ENCODE measurements at places on chromosomes 16 and 17.

GRCh38 chr17:20063665-20064648 is 54.8 kb downstream of the SPECC1 start:
- DNase-seq, result no peak

DNA sequence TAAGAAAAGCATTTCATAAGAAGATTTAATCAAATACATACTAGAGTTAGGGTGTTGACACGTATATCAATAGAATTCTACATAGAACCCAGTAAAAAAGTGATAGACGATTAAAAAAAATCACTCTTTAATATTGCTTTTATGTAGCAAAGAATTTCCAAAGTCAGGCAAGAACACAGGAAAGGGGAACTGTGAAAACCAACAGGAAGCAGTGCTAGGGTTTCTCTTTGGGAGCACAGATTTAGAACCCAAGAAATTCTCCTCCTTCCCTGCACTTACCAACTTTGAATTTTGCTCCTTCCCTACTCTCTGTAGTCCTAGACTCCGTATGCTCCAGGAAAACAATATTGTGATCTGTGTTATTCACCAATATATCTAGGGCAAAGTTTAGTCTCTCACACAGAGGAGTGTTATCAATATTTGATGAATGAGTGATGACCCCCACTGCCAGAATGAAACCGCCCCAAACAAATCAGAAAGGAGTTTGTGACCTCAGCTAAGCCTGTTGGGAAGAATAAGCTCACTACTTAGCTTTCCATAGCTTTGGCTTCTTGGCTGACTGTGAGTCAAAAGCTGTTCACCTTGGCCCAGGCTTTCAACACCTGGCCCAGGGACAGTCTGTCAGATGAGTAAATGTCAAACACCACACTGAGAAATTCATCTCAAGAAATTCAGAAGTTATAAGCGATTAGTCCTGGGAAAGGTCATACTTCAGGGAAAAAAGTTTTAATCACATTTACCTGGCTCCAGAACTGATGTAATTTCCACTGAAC is 8.6 kb downstream of the RFWD3 start:
- DNase-seq, result no peak

DNA sequence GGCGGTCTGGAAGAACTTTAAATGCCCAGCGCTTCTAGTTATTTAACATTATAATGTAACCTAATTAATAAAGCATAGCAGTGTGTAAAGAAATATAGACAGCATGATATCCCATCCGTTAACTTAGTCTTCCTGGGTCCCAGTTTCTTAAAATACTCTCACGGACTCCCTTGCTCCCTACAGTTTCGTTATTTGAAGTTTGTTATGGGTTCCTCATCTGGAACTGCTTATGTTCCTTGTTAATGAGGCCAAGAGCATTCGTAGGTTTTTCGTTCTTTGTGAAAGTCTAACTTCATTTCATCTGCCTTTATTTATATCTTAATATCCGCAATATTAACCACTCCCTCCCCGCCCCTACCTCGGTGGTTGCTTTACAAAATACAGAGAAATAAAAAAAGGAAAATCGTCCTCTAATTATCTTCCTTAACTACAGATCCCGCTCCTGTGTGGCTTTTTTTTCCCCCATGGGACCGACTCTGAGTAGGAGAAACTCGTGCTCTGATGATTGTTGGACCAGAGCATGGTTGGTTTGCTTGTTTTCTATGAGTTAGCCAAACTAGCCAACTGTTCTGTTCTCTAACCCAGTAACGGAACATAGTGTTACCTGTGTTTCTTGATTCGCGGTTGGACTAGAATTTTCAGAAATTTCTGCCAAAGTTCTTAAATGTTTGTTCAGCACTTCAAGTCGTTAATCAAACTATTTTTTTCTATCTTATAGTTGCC is 863 bp downstream of the ADPRM start:
- DNase-seq, result no peak

DNA sequence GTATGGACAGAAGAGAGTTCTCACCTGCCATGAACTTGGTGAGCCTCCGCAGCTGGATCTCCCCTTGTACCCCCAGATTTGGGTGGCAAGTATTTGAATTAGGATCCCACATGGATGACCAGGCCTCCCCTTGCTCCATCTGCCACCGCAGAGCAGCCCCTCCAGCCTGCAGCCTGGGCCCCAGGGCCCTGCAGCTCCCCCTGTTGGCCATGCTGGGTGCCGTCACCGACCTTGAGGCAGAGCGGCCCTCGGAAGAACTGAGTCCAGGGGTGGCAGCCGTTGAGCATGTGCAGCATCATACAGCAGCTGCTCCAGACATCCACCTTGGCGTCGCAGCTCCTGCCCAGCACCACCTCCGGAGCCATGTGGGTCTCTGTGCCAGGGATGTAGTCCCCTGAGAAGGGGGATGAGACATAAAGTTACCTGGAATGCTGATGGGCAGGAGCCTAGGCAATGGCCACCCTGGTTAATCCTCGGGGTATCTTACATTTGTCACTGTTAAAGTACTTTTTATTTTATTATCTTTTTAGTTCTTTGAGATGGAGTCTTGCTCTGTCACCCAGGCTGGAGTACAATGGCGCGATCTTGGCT is 9.0 kb upstream of the SPATA32 start:
- DNase-seq, result peak; percentile 71

DNA sequence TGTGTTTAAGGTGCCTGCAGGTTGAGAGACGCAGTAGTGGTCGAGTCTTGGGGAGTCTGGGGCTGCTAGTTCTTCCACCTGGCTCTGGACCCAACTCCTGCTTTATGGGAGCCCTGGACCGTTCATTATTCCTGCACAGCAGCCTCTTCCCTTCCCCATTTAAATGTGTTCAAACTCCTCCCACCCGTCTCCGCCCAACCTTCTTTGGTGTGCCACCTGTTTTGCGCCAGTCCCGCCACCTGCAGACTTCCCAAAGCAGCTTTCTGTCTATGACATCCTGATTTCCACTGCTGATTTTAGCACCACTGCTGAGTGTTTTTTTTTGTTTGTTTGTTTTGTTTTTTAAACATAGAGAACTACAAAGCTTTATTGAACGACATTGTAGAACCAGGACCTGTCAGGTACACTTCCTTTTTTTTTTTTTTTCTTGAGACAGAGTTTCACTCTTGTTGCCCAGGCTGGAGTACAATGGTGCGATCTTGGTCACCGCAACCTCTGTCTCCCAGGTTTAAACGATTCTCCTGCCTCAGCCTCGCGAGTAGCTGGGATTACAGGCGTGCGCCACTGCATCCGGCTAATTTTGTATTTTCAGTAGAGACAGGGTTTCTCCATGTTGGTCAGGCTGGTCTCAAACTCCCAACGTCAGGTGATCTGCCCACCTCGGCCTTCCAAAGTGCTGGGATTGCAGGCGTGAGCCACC is 12.8 kb downstream of the ADORA2B start:
- DNase-seq, result no peak

DNA sequence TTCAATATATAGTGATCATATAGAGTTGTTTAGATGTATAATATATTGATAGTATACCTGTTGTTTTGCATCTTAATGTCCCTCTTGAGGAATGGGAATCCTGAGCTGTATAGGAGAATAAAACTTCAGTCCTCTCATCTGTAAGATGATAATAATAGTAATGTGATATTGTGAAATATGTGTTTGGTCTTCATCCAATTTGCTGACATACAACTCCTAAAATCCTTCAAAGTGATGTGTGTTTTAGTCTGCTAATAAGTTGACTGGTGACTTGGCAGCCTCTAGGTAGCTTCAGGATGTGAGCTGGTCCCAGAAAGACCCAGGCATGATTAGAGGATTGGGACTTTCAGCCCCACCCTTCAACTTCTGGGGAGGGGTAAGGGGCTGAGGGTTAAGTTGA is 22.8 kb upstream of the NFAT5 start:
- DNase-seq, result no peak

DNA sequence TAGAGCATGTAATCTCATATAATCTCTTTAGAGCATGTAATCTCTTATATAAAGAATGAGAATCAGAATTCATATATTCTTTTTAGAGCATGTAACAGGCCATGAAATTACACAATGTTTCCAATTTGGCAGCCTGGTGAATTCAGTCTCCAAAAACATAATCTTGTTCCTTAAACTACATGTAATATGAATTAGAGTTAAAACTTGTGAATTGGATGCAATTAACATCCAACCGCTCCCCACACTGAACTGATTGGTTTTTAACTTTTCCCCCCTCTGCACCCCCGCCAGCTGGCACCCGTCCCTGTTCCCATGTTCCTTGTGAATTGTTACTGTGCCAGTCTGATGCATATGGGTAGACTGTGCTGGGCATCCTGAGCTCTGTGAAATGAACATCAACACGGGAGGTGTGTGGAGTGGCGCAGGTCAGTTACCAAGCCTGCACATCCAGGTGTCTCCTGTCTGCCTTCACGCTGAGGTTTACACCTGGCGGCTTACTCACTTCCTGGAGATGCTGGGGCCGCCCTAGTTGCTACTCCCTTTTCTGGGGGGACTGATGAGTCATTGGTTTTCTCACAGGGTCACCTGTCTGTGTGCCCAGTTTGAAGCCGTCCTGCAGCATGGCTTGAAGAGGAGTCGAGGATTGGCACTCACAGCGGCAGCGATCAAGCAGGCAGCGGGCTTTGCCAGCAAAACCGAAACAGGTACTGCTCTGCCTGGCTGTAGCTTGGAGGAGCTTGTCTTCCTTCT is 50.4 kb downstream of the SNX29 start:
- DNase-seq, result no peak

- no peak for DNase-seq
These were observed 5.1 kb downstream of the RAMP2 start for GRCh38 chr17:42766124-42766523.
